ENCODE measurements at places on chromosomes 2 and 18.

DNA sequence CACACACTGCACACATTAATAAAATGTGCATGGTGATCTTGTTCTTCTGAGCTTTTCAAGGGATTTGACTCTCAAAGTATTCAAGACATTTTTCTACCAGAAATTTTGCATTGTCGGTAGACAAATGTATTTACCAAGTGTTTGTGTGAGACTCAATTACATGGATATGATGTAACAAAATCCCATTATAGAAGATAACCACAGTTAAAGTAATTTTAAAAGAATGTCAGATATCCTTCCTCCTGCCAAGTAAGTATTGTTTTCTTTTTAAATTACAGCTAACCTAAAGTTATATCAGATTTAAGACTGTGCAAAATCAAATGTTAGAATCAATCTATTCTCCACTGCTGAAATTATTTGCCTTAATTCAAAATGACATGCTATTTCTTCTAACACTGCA lies 1344.5 kb upstream of the CHAC2 start:
- DNase-seq = no peak

DNA sequence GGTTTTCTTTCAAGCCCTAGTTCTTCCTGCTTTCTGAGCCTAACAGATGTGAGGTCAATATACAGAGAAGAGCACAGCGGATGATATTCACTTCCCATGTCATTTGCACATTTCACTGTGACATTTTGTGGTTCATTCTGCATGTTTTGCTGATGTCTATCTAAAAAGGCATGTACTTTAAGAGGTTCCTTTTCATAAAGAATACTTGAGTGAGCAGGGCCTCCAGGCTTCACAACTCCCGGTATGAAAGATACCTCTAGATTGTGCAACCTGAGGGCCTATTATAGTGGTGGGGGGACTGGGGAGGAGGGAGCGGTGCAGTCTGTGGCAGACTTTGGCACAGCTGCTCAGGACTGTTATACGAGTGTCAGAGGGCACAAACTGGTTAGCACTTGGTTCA lies 54.6 kb downstream of the CPO start:
- no peak for DNase-seq

DNA sequence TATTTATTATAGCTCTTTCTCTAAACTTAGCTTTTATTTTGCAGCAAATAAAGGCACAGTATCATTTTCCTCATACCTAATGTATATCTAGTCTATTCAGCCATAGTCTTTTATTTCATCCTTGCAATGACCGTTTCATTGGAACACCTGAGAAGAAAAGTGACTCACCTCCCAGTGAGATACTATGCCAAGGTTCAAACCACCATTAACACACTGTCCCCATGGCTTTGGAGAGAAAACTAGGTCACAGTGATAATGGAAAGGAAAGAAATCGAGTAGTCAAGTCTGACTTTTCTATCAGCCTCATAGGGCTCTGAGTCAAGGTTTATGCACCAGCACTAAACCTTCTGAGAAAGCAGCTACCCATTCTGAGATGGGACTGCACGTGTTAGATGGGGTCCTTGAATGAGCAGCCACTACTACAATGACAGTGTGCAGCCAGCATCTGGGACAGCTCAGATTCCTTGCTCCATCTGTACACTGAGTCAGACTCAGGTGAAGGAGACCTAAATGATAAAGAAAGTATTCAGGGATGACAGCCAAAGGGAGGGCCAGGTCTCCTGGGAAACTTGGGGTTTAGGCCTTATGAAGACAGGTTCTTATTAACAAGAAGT lies 971.1 kb upstream of the ACVR2A start:
- DNase-seq = no peak

DNA sequence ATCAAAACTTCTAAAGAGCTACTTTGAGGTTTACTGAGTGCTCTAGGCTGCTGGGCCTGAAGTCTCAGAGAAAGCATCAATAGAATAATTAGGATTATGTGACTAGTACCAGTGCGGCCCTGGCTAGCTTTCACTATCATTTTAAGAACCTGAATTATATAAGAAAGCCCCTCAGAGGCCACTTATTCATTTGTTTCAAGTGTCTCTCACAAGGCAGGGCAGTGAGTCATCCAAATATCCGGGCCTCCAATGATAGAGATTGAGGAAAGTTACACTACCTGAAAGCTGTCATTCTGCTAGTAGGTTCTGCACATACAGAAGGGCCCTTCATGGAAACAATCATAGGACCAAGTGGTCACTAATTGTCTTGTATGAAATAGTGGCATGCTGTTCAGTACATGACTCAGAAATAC lies 193.1 kb downstream of the L3MBTL4 start:
- no peak for DNase-seq

- DNase-seq = no peak
Observed at GRCh38 chr18:834082-834720, 22.2 kb upstream of the YES1 start.

GRCh38 chr2:58407487-58407886 lies 166.4 kb upstream of the FANCL start:
- no peak for DNase-seq

- DNase-seq = no peak
Observed at GRCh38 chr2:27084297-27085061, 2.1 kb upstream of the KHK start.

DNA sequence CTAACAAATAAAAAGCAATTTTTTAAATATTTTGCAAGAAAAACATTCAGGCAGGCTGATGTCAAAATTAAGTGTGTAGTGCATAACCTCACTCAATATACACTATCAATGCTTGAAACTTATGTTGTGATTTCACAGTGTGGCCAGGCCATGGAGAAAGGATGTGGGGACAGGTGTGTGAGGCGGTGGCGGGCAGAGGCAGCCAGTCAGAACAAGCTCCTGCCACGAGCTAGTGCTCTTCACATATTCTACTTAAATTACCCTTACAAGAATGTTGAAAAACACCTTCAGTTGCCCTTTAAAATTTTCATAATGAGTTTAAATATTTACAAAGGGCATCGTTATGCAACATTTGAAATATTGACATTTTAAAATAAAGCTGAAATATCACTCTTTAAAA lies 43.2 kb downstream of the CYB5A start:
- DNase-seq = no peak

GRCh38 chr2:239803766-239804115 lies 221.4 kb downstream of the NDUFA10 start:
- no peak for DNase-seq

GRCh38 chr2:124382067-124382618 lies 357.1 kb downstream of the CNTNAP5 start:
- no peak for DNase-seq

- no peak for DNase-seq
Observed at GRCh38 chr2:189865826-189866225, 81.6 kb downstream of the PMS1 start.

- no peak for DNase-seq
Observed at GRCh38 chr2:8367833-8368232, 314.0 kb upstream of the ID2 start.

All from activated T-cell treated with anti-CD3 and anti-CD28 coated beads, Interleukin-2, amount 50 U/mL, for 4 hours (primary cell).